Stimulated activated CD8-positive, alpha-beta memory T cell treated with anti-CD3 and anti-CD28 coated beads, Interleukin-4, amount 100 ng/mL, for 48 hours (primary cell): ENCODE measurements at places on chromosomes 12 and 14.
A peak's percentile ranks its signal among the peaks of the same experiment; 100 is the strongest.

DNA sequence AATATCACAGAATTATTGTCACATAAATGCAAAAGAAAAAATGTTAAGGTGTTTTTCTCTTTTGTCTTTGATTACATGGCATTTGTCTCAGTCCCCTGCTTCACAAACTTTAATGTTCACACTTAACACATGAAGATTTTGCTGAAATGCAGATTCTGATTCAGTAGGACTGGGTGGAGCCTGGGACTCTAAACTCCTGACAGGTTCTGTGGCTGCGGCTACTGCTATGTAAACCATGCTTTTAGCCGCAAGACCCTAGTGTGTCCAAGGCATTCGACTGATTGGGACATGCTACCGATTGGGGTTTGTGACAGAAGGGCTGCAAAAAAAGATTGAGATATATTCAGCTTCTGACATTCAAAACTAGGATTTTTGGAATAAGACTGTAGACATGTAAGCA, 72.6 kb upstream of the SLC35F4 start:
- DNase-seq = no peak

DNA sequence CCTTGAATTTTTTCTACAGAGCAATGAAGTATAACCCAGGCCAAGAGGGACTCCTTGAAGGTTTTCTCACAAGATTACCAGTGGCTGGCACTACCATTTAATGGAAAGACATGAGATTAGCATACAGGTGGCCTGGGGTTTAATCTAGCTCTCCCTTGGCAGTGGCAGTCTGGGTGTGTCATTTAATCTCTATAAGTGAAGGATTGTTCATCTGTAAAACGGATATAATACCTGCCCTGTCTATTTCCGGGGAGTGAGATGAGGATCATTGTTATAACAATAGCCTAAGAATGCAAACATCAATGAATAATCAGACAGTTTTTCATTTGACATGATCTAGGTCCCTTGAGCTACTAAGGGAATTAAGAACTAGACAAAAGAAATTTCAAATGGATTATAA, 168.7 kb upstream of the CPNE8 start:
- no peak for DNase-seq

GRCh38 chr12:55760663-55761062, 17.7 kb downstream of the GDF11 start:
- DNase-seq = peak; percentile 74

DNA sequence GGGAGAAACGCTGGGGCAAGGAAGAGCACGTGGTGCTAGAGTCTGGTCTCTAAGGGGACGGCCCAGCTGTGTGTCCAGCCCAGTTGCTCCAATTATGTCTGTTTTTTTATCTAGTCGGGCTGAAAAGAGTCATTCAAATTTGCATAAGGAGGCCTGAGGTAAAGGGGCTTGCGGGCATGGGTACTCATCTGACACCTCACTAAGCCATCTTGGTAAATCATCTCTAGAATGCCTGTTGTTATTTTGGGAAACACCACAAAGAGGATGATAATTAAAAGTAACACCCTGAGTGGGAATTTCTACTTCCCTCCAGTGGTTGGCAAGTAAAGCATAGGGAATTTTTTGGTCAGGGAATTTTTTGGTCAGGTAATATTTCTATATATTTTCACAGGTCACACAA, 196.1 kb upstream of the ALG10B start:
- no peak for DNase-seq

DNA sequence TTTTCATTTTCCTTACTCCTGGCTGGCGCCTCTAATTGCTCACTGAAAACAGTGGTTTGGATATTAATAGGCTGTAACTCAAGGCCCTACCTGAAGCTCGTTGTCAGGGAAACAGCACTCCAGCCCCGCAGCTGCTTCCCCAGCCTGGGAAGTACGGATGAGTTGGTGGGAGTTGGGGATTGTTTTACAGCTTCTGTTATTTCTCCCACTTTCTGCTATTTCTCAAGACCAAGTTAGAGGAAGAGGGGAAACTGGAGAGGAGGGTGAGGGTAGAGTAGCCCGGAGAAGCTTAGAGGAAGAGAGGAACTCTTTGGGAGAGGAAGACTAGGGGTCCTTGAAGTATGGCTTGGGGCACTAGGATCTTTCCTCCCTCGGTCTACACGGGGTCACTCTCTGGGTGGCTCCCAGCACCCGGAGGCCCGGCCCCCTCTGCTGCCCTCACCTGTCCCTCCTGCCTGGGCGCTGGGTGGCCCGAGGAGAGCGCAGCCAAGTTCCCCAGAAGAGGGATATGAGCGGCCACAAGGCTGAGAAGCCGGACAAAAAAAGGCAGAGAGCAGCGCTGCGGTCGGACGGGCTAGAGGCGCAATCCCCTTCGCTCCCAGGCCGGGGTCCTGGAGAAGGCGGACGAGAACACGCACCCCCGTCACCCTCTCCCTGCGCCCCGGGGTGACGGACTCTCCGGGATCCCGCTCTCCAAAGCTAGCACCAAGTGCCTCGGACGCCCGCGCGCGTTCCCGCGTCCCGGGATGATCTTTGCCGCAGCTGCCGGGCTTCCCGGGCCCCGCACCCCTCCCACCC, 671 bp downstream of the SPTB start:
- no peak for DNase-seq

DNA sequence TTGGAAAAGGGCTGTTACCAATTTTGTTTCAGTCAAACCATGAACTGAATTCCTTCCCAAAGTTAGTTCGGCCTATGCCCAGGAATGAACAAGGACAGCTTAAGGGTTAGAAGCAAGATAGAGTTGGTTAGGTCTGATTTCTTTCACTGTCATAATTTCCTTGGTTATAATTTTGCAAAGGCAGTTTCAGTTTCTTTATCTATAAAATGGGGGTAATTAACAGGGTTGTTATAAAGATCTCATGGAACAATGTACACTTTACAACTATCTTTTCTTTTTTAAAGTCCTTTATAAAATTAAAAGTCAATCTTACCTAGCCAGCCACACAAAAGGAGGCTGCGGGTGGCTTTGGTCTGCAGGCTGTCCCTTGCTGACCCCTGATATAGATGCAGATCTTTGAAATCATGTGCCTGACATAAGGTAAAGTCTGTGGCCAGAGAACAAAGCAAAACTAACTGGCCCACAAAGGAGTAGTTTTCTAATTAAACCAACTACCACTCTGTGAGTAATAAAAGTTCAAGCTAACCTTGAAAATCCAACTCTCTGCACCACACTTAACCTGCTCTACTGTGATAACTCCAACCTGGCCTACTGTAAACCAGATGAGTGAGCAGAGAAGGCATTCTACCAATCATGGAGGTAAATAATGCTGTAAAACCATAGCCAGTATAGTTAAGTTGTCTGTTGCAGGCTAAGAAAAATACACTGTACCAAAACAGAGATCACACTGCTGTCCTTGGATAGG, 49.5 kb downstream of the SLC38A1 start:
- DNase-seq = no peak

- DNase-seq = no peak
These were observed 146.3 kb upstream of the ATF7IP start for GRCh38 chr12:14219156-14219555.

- peak; percentile 94 for DNase-seq
These were observed 10.0 kb downstream of the WNT1 start for GRCh38 chr12:48988030-48988649.

DNA sequence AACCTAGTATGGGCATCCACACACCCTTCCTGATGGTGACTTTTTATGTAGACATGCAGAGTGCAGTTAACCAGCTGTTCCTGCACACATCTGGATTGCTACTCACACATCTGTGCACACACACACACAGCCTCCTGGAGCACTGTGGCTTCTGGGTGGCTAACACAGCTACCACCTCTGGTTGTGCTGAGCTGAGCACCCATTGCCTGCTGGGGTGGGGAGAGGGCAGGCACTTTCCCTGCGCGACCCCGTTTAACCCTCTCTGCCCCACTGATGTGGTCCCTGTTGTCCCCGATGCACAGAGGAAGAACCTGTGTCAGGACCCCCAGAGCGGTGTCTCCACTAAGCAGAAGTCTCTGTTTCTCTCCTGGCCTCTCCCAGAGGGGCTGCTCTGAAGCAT, 14.4 kb upstream of the SERPINA3 start:
- DNase-seq = no peak
